ENCODE measurements at places on chromosomes 1 and 21.

GRCh38 chr21:41501919-41502318, 6.0 kb downstream of the TMPRSS2 start:
- no peak for DNase-seq

DNA sequence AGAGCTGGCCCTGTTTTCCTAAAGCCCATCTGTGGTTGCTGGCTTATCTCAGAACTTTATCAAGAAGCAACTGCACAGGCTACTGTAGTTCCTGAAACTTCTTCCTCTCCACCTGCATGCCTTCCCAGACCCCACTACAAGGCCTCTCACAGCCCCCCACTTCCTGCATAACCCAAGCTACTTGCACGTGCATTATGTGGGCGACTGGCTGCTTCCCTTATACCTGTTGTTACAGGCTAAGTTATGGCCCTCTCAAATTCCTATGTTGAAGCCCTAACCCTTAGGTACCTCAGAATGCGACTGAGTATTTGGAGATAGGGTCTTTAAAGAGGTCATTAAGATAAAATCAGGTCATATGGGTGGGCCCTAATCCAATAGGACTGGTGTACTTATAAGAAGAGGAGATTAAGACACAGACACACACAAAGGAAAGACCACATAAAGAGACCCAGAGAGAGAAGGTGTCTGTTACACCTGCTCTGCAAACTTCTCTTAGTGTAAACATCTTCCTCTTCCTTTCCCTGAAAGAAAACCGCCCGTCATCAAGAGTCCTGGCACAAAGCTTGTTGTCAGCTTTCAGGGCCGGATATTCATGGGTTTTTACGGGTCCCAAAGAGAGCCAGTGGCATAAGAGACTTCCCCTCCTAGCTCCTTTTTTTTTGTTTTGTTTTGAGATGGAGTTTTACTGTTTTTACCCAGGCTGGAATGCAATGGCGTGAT, 5.1 kb downstream of the ZNF496 start:
- no peak for DNase-seq

DNA sequence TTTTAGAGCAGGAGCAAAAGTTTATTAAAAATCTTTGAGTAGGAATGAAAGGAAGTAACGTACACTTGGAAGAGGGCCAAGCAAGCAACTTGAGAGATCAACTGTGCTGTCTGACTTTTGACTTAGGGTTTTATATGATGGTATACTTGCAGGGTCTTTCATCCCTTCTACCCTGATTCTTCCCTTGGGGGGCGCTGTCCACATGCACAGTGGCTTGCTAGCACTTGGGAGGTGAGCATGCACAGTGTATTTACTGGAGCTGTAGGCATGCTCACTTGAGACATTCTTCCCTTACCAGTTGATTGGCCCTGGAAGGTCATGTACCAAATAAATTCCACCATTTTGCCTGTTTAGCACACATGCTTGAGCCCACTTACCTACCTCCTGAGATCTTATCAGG, 1001.3 kb upstream of the ADGRL2 start:
- DNase-seq, result no peak

DNA sequence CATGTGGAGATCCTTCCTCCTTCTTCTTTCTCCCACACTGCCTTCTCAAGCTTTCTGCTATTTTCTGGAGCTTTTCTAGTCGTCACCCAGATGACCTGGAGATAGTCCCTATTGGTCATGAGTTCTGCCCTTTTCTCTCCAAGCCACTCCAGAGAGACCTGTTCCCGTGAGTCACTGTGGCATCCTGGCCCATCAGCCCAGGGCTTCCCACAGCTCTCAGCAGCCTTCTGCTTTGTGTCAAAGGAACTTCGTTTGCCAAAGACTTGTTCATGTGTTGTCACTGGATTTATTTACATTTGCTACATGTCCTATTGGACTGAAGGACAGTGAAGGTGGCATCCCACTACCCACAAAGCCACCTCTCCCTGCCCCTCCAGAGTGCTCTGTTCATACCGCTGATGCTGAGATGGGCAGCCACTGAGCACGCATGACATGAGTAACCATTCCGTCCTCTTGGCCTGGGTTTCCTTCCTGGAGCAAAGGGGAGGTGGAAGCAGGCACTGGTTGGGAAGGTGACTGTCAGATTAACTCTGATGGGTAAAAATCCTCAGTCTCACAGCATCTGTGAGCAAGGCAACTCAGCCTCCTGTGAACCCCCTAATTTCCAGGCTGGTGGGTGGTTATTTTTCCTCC, 119.2 kb downstream of the EDEM3 start:
- no peak for DNase-seq

GRCh38 chr1:234980291-234980644, 148.4 kb downstream of the TOMM20 start:
- DNase-seq, result no peak

GRCh38 chr1:91148641-91149069, 126.8 kb upstream of the ZNF644 start:
- DNase-seq, result no peak

- DNase-seq, result no peak
These were observed 1.4 kb upstream of the IL24 start for GRCh38 chr1:206895837-206896242.

GRCh38 chr1:170415710-170416372, 116.1 kb upstream of the GORAB start:
- no peak for DNase-seq

- DNase-seq, result no peak
These were observed 12.9 kb upstream of the FNBP1L start for GRCh38 chr1:93434987-93435386.

GRCh38 chr1:244012202-244012601, 38.9 kb upstream of the ZBTB18 start:
- DNase-seq, result peak; percentile 62
